ENCODE measurements at places on chromosomes 12 and 14. TPM values are rescaled to one million over a fixed set of nuclear protein-coding genes. Genes with fewer than 3 reads are reported as not detected.

Gene OTOGL
- not detected for total RNA-seq

Gene WDR89
- 20.1 TPM for total RNA-seq

Gene PPP4R4
- total RNA-seq: 3.3 TPM

Gene RERG
- not detected for total RNA-seq

Gene HRK
- total RNA-seq: not detected

- H3K27ac ChIP-seq: no peak overlapping the region
These were observed 284.3 kb downstream of the FUT8 start for GRCh38 chr14:65696801-65697200.

GRCh38 chr14:41586237-41586636 is 20.4 kb upstream of the LRFN5 start:
- H3K27me3 ChIP-seq: no peaks in the 10 kb centered on the region
- no peak overlapping the region for H3K4me3 ChIP-seq
- no peaks in the 10 kb centered on the region for H3K36me3 ChIP-seq
- no peaks in the 10 kb centered on the region for H3K4me1 ChIP-seq
- H3K27ac ChIP-seq: no peak overlapping the region

- peak overlapping the region; percentile 66 for H3K27ac ChIP-seq
- H3K4me3 ChIP-seq: no peak overlapping the region
- H3K27me3 ChIP-seq: no peaks in the 10 kb centered on the region
- H3K4me1 ChIP-seq: peaks cover 23% of the 10 kb centered on the region
- DNase-seq: no peak
- H3K36me3 ChIP-seq: peaks cover 4% of the 10 kb centered on the region
These were observed 52.8 kb downstream of the SLC38A6 start for GRCh38 chr14:61033855-61034254.

DNA sequence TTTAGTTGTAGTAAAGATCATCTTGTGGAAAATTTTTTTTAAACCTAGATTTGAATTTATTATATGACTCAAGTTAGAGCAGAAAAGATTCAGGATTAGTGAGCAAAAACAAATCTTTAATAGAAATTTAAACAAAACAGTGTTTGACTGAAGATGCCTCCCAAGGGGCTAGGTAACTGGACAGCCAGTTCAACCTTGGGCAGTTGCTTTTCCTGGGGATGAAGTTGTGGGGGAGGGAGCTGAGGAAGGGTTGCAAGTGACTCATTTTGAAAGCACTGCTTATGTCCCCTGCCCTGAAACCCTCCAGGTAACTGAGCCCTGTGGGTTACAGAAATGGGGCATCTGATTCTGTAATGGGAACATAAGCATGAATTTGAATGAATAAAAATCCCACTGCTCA is 13.1 kb downstream of the CFAP54 start:
- H3K4me3 ChIP-seq: peak overlapping the region; percentile 8
- peaks cover 15% of the 10 kb centered on the region for H3K36me3 ChIP-seq
- peaks cover 46% of the 10 kb centered on the region for H3K4me1 ChIP-seq

DNA sequence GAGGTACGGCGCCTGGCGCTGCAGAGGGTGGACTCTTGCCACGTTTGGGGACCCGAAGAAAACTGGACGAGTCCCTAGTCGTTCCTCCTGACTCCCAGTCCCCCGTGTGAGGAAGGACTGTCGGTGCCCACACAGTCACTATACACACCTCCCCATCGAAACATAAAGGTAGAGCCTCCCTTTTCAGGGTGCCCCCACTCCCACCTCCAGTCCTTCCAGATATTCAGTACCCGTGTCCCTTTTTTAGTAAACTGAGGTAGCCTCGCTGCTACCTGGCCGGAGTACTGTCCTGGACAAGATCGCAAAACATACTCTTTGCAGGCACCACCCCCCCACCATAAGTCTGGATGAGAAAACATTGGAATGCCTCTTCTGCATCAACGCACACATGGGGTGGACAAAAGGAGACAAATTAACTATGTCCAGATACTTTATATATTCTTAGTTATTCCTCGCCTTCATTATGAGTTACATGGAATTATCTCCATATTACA is 610 bp upstream of the KMT2D start:
- no peaks in the 10 kb centered on the region for H3K27me3 ChIP-seq
- DNase-seq: no peak
- H3K27ac ChIP-seq: peak overlapping the region; percentile 91
- peaks cover 43% of the 10 kb centered on the region for H3K4me1 ChIP-seq
- H3K4me3 ChIP-seq: peak overlapping the region; percentile 92
